ENCODE measurements at places on chromosomes 1 and 21. TPM values are rescaled to one million over a fixed set of nuclear protein-coding genes. Genes with fewer than 3 reads are reported as not detected.

Gene THAP3
- total RNA-seq: 11.5 TPM

DNA sequence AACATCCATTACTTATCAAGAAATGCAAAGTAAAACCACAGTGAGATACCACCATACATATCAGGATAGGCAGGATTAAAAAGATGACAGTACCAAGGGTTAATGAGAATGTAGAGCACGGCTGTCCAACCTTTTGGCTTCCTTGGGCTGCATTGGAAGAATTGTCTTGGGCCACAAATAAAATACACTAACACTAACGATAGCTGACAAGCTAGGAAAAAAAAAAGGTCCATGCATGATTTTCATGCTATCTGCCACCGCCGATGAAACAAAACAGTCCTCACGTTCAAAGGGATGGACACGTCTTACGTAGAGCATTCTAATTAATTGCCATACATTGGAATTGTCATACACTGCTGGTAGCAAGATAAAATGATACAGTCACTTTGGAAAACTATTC is 14.3 kb downstream of the BACH1 start:
- DNase-seq: no peak

GRCh38 chr1:205430696-205431305 is 8.9 kb upstream of the LEMD1 start:
- peak; percentile 76 for DNase-seq

DNA sequence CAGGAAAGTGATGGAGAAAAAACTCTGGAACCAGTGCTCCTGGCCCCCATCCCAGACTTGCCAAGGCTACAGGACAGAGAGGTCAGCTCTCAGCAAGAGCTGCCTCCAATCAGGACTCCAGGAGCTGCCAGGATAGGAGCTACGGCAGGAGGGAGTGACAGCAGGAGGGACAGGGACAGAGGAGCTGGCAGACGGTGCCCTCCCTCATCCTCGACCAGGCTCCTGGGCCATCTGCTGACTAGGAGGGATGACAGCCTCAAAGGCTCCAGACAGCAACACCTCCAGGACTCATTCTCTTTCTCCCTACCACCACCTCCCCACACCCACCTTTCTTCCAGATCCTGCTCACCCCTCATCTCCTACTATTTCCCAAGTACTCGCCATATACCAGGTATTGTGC is 22.7 kb downstream of the DLGAP3 start:
- DNase-seq: no peak

- DNase-seq: no peak
Measured at GRCh38 chr21:38760762-38761155, 45.0 kb upstream of the ETS2 start.

DNA sequence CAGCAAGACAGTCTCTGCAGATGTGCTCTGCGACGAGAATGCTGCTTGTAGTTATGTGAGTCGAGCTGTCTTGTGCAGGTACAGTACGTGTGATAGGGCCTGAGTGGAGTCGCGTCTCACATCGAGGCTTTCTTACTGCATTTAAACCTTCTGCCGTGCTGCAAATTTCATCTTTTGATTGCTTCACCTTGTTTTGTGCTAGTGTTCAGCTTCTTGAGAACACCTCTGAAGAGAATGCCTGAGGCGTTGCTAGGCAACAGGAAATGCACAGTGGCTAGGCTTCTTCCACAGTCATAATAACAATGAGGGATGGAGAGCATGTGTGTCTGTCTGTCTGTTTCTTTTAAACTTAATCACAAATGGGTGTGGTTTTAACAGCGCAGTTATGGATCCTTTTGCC is 52.9 kb downstream of the MRPS6 start:
- DNase-seq: no peak

DNA sequence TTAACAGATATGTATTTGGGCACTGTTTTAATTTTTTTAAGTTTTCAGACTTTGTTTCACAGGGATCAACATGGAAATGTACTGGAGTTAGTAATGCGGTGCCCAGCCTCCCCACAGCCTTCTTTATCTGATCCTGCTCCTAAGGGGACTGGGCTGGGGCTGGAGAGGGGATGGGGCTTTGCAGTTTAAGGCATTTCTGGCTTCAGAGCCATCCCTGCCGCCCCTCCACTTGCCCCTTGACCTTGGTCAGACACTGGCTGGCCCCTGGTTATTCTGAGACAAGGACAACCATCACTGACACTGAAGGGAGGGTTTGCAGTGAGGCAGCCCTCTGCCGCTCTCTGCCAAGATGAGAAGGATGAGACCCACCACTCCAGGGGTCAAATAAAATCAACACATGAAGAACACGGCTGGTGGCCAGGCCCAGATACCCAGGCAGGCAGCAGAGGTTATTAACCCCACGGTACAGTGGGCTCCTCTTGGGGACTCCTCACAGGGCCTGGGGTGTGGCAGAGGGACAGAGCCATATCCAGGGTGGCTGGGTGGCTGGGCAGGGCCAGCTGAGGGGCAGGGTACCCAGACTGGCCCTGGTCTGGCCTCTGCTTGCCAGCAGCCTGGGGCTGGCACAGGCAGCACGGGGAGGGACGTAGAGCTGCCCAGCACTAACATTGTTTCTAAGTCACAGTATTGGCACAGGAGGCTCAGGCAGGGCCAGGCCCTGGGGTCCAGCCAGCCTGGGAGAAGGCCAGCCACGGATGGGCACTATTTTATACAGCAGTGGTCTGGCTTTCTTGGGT is 7.2 kb upstream of the UBE2U start:
- no peak for DNase-seq

DNA sequence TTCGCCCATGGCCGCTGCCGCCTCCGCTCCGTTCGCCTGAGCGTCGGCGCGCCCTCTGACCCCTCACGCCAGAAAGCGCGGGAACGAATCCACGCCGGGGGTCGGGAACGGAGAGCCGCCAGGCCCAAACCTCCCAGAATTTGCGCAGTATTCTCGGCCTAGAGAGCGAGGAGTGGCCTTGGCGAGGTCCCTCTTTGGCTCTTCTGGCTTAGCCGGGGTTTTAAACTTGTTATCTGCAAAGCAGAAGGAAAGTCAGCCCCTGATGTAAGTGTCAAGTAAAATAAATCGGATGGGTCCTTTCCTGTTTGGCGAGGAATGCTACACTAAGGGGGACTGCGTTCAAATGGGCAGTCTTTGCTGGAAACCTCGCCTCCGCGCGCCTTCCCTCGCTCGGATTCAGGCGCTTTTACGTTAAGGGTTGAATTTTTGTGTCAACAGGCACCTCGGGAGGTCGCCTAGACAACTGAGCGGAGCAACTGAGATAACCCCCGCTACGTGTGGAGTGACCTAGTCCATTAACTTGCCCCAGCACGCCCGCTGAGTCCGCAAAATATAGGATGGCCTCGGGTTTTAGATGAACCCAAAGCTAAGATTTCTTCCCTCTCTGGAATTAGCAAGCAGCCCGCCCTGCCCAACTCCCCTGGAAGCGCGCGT is 1.1 kb downstream of the HSF2BP start:
- DNase-seq: no peak

DNA sequence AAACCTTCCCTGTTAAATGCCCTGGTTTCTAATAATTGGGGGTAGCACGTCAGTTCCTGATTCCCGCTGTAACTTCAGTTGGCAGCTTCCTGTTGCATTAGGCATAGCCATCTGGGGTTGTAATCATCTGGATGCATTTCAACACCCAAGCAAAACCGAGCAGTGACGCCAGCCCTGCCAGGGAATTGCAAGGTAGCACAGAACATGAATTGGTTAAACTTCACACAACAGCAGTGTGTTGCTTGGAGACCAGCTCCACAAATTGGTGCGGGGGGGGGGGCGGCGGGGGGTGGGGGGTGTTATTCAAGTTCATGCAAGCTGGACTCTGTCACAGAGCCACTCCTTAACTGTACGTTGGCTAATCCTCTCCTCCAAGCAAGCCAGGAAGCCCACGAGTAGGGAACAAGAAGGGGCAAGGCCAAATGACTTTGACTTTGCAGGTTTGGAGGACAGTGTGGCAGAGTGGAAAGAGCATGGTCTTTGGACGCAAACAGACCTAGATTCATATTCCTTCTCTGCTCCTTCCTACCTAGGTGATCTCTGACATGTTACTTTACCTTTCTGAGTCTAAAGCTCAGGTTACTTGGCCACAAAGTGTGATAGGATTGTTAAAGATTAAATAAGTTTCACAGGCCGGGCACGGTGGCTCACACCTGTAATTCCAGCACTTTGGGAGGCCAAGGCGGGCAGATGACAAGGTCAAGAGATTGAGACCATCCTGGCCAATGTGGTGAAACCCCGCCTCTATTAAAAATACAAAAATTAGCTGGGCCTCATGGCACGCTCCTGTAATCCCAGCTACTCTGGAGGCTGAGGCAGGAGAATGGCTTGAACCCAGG is 4.7 kb downstream of the LAX1 start:
- DNase-seq: peak; percentile 70

DNA sequence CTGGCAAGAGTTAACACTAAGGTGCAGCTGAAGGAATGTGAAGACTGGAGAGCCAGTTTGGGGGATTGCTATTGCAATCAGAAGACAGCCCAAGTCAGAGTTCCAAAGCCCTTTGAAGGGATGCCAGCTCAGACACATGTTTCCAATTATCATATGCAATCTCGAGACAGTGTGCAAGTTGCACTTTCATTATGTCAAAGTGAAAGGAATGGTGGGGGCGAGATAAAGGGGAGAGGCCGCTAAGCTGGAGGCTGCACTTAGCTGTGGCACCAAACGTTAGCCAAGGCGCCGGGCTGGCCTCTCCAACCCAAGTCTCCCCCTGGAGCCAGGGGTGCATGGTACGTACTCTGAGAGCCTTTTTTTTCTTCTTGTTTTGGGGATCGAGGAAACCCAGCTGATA is 58.0 kb downstream of the NGF start:
- no peak for DNase-seq

DNA sequence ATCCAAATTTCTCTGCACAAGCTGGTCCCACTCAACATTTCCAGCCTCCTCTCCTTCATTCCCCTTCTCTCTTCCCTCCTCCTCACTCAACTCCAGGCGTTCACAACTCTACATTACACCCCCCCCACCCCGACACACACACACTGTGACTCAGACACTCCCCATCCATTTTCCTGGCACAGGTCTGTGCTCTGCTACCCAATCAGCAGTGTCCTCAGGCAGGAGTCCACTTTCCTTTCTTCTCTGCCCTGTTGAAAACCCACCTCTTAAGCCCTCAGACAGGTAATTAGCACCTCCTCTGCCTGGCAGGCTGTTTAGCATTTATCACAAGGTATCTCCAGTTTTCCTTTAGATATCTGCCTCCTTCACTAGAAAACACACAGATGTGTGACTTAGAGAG is 8.8 kb upstream of the LMX1A start:
- no peak for DNase-seq

GRCh38 chr1:110151175-110151669 is 928 bp downstream of the SLC6A17 start:
- DNase-seq: no peak
